ENCODE measurements at places on chromosomes 12 and 14.

- DNase-seq = no peak
Measured at GRCh38 chr14:32534145-32534544, 205.0 kb downstream of the AKAP6 start.

DNA sequence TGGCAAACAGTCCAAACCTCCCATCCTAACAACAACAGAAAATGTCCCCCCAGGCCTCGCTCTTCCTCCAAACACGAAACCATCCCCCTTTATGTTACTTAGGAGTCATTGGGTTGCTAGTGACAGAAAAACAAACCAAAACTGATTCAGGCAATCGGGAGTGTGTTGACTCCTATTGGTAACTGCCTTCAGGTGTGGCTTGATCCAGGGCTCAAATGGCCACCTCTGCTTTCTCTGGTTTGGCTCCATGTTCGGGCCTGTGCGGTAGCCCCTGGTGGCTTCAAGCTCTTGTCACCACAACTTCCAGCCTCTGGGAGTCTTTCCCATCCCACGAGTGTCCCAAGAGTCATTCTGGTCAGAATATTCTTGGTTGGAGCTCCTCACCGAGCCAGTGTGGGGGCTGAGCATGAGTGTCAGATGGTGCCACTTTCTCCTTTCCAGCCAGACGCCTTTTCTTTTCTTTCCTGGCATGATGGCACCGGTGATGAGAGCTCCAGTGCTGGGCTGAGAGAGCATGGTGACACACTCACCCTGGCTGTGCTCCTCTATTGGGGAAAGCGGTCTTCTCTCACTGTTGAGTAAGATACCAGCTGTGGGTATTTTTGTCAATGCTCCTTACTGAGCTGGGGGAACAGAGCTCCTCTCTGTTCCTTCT is 38.6 kb downstream of the NOC4L start:
- DNase-seq = no peak

DNA sequence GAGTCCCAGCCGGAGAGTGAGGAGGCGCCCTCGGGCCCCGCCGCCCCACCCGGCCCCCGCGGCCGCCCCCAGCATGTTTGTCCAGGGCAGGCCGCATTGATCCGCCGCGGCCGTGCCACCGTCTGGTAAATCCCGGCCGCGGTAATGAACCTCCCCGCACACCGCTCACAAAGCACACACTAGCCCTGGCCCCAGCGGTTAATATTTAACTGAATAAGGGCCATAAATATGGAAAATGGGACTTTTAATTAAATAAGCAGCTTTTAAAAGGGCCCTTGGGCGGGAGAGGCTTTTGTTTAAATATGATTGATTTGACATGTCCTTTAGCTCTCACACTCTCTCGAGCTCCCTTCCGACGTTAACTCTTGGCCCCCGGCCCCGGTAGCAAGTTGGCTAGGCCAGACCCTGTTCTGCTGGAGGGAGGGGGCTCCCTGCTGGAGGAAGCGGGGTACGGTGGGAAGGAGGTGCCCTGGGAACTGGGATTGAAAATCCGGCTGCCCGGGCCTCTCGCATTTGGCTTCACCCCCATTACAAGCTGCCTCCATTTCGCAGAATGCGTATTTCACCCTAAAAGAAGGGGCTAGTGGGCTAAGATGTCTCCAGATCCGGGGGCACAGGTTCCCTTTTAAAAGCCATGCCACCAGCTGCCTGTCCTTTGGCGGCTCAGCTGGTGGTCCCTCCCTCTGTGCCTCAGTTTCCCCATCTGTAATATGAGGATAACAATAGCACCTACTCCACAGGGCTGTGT is 199.8 kb downstream of the RBM19 start:
- DNase-seq = no peak

- DNase-seq = no peak
Measured at GRCh38 chr12:2879853-2880252, 2.8 kb downstream of the RHNO1 start.

DNA sequence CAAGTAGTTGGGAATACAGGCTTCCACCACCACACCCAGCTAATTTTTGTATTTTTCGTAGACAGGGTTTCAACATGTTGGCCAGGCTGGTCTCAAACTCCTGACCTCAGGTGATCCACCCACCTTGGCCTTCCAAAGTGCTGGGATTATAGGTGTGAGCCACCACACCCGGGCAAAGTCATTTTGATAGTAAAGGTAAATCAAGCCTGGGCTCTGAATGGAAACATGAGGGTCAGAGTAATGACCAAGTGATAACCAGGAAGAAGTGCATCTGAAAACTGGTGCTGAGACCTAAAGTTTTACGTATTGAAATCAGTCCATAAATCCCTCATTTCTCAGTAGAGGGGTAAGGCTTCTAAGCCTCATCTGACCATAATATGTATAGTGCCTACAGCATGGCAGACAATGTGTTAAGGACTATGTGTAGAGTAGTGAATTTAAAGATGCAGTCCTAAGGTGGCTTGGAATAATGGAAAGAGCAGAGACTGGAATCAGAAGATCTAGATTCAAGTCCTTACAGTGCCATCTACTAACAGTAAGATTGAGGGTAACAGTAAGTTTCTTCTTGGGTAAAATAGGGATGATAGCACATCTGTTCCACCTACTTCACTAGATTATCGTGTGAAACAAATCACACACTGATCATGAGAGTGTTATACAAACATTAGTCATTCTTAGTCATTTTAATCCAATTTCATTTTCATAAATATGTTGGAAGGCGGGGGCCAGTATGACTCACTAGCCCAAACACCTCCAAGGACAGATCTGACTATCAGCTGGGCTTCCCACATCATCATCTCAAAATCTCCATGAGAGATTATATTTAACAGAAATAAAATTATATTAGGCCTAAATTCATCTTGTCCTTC is 11.2 kb downstream of the MAP4K5 start:
- DNase-seq = peak; percentile 76

DNA sequence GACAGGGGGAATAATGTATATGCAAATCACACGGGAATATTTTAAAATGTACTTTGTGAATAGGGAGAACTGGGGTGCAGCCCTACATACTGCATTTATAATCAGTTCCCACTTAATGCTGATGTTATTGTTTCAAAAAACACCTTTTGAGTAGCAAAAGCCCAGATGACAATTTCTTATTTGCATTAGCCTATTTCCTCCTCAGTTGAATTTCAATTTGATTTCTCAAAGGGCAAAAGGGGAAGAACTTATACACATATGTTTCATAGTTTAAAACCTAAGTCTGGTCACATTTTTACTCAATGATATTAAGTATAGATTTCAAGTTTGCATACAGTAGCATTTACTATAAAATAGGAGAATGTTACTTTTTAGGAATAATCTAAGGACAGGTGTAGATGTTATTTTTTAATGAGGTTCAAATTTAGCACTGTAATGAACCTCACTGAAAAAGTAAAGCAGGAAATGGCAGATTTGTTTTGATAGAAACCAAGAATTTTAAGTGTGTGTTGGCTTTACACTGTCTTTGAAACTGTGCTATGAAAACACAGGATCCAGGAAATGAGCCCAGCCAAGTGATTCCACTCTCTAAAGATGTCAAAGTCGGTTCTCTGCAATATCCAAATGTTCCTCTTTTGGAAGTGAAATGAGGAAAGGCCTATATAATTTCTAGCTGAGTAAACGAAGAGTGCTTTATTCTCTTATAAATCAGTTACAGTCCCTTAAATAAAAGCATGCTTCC is 367.4 kb downstream of the BTG1 start:
- DNase-seq = no peak

GRCh38 chr14:23285530-23286019 is 357 bp downstream of the HOMEZ start:
- no peak for DNase-seq

DNA sequence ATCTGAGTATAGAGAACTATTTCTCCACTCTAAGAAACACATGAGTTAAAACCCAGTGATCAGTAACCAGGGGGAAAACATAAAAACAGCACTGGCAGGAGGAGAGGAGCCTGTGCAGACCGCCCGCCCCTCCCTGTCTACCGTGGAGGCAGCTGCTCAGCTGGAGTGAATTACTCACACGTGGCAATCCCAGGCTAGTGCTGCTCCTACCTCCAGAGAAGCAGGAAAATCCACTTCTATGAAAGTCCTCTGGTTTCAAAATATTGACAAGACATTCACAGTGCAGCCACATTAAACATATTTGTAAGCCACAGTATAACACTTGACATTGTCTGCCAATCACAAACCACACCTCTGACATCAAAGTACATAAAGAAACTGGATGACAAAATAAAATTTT is 16.7 kb downstream of the TMEM132D start:
- no peak for DNase-seq

GRCh38 chr12:115756271-115756670 is 521.2 kb downstream of the MED13L start:
- no peak for DNase-seq

GRCh38 chr12:32561931-32562341 is 117.2 kb upstream of the DNM1L start:
- DNase-seq = no peak

DNA sequence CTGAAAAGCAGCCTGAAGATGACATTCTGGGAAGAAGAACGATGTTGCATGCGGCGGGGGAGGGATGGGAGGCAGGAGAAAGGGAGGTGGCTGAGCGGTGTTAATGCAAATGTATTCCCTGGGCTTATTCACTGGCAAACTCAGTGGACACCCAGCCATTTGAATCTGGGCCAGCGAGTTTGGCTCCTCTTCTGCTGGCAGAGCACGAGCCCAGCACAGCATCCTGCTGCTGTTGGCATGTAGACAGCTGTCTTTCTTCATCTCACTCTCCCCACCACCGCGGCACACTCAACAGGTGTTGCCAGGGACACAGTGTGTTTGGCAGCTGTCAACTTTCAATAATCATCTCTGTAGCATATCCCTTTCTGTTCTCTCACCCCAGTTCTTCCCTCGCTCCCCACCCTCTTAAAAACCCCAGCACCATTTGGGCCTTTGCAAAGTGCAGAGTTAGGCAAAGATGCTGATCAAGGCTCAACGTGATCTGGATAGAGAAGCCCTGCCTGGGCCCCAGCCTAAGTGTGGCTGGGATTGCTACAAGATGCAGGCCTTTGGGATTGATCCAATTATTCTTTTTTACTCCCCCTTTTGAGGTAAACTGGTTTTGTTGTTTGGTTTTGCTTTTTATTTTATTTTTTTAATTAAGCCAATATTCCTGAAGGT is 131.9 kb downstream of the EXOC5 start:
- no peak for DNase-seq

DNA sequence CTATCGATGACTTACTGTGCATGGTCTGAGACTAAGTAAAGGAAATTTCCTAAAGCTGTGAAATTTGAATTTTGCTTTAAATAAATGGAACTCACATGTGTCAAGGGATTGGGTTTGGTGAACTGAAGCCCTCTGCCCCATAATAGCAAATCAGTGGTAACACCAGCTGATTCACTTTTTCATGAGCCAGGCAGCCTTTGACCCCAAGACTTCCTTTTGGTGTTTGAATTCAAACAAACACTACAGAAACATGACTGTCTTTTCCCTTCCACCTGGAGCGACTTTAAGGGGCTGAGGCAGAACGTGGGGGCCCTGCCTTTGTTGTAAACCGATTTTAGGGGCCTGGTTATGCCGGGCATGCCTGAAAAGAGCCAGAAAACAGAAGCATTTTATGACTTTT is 28.8 kb downstream of the KCTD10 start:
- no peak for DNase-seq

DNA sequence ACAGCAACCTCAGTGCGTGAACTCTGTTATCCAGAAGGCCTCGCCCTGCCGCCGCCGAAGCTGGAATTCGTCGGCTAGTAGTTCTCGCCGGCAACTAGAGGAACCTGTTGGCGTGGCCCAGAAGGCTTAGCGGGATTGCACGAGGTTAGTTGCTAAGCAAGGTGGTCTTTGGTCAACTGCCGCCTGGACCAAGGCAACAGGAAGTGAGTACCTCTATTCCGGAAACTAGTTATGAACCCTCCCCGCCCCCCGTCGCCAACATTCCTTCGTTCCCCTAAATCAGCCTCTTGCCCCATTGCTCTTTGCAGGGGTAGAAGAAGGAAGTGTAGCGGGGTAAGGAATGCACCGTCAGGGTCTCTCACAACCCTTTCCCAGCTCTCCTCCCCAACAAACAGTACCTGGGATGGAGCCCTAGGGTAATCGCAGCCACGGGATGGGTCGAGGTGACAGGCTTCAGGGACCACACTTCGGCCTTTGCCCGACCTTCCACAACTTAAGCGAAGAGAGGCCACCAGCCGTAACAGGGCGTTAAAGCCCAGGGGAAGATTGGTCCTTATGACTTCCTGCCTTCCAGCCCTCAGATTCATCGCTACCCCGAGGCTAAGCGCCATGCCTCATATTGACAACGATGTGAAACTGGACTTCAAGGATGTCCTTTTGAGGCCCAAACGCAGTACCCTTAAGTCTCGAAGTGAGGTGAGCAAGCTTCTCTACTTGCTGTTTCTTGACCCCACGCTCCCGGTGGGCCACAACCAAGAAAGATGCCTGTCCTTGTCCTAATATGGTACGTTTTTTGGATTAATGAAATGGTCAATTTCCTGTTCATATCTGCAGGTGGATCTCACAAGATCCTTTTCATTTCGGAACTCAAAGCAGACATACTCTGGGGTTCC is at the start of gene GMPR2:
Gene GMPR2, plus strand, starts transcription at position 285 of the 893 bp plus-strand sequence. Its CDS starts 325 bp downstream, at position 610.
- DNase-seq = no peak

DNA sequence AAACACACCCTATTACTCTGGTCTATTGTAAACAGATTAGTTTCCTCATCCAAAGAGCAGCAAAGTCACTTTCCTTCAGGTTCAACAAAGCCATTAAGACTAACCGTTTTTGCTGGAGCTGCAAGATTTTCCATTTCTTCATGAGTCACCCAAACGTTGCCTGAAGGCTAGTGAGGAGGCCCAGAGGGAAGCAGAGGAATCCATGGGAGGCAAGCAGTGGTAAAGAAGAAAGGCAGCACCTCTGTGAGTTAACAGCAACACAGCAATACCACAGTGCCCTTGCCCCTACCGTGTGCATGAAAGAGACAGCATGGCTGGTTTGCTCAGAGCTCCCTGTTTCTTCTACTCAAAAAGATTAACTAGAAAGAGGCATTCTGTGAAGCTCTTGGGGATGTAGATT is 206.3 kb downstream of the ACSS3 start:
- DNase-seq = no peak

- no peak for DNase-seq
Measured at GRCh38 chr14:51116682-51117081, 21.8 kb upstream of the TRIM9 start.

DNA sequence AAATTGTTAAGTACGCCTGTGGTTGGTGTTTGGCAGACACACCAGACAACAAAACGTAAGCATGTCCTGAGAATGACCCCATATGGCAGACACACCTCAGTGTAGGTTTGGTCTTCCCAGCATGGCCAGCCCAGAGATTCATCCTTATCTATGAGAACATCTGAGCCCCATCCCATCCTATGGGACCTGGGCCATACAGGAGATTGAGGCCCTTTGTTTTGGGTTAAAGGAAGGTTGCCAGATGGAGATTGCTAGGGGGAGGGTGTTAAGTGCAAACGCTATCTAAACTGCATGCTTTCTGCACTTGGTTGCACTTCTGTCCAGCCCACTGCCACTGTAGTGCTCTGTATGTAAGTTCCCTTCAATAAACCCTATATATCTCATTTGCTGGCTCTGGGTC is 4.1 kb upstream of the PCNX4 start:
- DNase-seq = no peak

DNA sequence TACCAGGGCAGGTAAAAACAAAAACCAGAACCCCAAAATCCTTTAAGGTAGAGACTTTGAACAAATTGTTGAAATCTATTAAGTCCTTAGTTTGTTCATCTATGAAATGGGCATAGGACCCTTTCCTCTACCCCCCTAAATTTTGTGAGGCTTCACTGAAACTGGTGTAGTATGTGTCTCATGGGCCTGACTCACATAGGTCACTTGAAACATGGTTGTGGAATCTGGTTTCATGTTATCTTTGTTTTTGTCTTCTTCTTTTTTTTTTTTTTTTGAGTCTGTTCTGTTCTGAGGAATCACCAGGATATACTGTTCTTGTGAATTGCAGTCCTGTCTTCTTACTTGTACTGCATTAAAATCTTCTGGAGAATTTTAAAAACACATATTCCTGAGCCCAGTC is 202.2 kb downstream of the KTN1 start:
- no peak for DNase-seq
